SK-N-SH treated with all-trans-retinoic acid at 6 μM for 48 hours (cell line): ENCODE measurements at places on chromosomes 1 and 21.
A peak's percentile ranks its signal among the peaks of the same experiment; 100 is the strongest.

GRCh38 chr1:78104322-78104721 is 58.6 kb downstream of the GIPC2 start:
- ATAC-seq: peak; percentile 12; the same call in 1 of the 3 replicates

DNA sequence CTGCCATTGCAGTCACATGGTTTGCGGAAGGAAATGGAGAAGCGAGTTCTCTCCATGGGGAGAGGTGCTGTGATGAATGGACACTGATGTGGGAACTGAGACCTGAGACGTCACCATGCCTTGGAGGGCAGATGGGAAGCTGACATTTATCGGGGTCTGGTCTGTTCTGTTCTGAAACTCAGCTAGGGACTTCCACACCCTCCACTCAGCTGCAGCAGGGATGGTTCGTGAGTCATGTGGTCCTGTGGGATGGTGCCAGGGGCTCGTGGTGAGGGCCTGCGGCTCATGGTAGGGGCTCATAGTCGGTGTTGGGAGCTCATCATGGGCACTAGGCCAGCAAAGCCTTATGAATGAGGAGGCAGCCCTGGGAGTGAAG is 6.1 kb downstream of the GPR137B start:
- ATAC-seq: no peak

GRCh38 chr1:204493145-204493983 is 1.2 kb downstream of the PIK3C2B start:
- peak; percentile 34 for ATAC-seq

GRCh38 chr1:216457356-216457755 is 34.1 kb upstream of the USH2A start:
- ATAC-seq: peak; percentile 84

- peak; percentile 68 for ATAC-seq
These were observed 3.0 kb upstream of the ID3 start for GRCh38 chr1:23562137-23562876.
